ENCODE measurements at places on chromosomes 3 and 15.

GRCh38 chr3:64078966-64079365, 55.7 kb upstream of the PSMD6 start:
- DNase-seq: peak; percentile 3

GRCh38 chr15:43330780-43331087, 361 bp upstream of the LCMT2 start:
- DNase-seq: no peak

GRCh38 chr15:92669432-92669831, 13.9 kb upstream of the FAM174B start:
- DNase-seq: no peak

DNA sequence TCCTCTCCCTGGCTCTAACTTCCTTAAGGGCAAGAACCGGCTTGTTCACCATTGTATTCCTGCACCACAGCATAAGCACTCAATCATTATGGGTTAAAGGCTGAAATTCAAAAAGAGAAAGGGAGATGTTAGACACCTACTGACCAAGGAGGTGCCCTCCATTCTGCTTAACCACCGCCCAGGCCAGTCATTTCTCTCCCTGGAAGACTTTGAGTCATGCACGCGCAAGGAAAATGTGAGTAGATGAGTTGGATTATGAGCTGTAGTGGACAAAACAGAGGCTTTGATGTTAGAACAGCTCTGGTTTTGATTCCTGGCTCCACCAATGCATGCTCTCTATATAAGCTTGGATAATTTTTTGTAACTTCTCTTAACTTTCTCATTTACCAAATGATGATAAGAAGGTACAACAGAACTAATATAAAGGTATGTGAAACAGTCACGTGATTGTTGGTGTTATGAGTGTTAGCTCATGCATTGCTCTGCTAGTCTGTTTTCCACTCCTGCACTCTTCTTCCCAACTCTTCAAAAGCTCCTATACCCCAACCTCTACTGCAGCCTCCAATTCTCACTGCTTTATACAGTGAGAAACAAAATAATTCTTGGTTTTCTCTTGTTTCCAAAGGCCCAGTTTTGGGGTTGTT, 148.4 kb upstream of the ATP11B start:
- no peak for DNase-seq

- no peak for DNase-seq
Observed at GRCh38 chr15:65576664-65577063, 34.3 kb downstream of the INTS14 start.

DNA sequence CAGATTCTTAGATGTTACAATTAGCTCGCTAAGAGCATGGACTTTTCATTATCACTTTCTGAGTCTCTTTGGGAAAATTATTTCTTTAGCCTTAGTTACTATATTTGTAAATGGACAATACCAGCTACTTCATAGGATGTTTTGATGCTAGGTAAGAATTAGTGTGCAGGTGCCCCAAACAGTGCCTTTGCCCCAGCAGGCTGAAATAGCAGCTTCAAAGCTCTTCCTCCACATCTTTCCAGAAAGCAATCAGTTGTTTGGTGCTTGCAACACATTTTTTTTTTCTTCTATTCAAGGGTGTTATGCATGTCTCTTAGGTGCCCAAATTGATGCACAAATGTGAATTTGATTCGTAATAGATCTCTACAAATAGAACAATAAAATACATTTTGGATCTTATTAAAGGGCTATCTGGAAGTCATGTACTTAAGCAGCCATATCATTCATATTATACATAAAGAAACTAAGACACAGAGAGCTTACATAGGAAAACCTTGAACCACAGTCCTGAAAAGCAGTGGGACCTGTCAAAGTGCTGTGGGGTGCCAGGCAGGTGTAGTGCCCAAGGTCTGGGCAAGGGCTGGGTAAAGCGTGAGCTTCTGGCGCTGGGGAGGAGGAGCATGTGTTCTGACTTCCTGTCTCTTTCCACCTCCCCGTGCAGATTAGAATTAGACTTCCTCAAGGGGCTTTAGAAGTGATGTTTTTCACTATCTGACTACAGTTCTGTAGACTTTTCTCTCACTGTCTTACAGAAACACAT, 62.9 kb downstream of the FNDC3B start:
- no peak for DNase-seq

GRCh38 chr15:39188314-39188713, 392.6 kb upstream of the THBS1 start:
- no peak for DNase-seq

DNA sequence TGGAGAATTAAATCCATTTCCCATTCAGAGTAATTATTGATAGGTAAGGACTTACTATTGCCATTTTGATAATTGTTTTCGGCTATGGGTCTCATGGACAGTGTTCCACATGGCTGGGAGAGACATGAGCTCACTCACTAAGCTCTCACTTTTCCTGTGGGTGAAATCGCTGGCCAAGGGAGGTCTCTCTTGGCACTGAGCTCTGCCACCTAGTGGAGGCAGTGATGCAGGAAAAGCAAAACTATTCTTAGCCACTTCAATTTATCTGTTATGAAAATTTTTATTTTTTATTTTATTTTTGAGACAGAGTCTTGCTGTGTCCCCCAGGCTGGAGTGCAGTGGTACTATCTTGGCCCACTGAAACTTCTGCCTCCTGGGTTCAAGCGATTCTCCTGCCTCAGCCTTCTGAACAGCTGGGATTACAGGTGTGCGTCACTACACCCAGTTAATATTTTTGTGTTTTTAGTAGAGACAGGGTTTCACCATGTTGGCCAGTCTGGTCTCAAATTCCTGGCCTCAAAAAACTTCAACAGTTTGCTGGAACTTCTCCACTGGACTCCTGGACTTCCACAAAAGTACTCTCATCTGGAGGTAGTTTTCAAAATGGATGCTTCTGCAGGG, 4.7 kb upstream of the RNF13 start:
- DNase-seq: peak; percentile 38

DNA sequence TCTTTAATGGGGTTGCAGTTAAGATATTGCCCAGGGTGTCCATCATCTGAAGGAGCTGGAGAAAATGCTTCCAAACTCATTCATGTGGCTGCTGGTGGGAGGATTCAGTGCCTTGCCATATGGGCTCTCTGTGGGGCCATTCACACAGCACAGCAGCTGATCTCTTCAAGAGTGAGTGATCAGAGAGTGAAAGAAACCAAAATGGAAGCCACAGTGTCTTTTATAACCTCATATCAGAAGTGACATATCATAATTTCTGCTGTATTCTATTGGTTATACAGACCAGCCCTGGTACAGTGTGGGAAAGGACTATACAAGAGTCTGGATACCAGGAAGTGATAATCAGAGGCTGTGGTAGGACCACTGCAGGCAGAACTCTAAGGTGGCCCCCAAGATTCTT, 33.6 kb downstream of the HHLA2 start:
- DNase-seq: no peak

GRCh38 chr15:88738796-88739195, 64.4 kb upstream of the ACAN start:
- no peak for DNase-seq

GRCh38 chr3:102106416-102107097, 257.2 kb downstream of the NFKBIZ start:
- no peak for DNase-seq

GRCh38 chr3:15557511-15557946, 36.0 kb upstream of the COLQ start:
- peak; percentile 62 for DNase-seq

DNA sequence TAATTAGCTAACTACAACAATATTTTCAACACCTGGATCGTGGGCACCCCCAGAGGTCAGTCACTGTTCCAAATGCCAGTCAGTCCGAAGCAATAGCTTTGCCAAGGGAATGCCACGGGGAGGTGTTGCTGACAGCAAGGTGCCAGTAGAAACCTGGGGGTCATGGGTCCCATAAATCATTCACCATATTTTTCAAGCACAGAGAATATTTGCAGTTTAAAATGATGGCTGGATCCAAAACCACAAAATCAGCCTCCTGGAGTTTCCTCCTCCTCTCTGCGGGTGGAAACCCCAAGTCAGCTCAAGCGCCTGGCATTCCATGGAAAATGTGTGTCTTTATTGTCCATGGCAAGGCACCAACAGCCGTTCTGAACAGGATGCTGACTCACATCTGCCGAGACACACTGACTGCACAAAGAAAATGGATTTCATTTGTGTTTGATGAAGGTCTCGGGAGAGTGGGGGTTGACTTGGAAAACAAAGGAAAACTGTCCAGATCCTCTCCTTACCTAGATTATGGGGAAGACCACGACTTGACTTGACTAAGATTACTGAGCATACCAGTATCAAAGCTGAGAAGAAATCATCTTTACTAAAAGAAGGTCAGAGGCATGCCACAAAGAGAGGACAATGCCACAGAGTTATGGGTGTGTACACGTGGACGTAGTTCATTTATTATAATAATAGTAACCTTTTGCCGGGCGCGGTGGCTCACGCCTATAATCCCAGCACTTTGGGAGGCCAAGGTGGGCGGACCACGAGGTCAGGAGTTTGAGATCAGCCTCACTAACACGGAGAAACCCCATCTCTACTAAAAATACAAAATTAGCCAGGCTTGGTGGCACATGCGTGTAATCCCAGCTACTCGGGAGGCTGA, 26.4 kb downstream of the ANXA2 start:
- DNase-seq: peak; percentile 20

DNA sequence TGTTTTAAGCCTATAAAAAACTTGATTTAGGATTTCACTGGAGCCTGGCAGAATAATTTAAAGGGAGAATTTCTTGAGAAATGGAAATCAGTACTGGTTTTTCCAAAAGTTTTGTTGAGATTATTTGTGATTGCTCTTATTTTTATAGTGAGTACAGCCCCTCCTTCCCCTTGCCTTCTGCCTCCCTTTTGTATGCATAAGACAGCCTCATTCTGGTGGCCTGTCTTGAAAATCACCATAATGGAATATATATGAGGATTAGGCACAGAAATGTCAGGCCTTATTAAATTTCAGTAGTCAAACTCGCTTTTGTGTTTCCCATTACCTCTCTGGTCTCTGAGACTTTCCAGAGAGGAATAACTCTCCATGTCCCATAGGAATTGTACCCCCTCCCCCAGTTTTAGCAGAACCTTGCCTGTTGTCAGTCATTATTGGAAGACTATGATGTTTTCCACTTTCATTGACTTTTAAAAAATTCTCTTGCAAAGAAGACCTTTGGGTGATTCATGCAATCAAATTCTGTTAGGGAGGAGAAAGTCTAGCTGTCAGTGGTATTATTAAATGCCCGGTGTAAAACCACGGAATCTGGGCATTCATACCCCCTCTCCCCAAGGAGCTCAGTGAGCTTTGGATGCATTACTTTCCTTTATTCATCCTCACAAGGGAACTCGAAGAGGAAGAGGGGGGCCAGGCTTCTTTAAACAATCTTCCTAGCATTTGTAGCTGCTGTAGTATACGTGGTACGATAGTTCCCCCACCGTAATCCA, 171.6 kb upstream of the TSC22D2 start:
- no peak for DNase-seq

DNA sequence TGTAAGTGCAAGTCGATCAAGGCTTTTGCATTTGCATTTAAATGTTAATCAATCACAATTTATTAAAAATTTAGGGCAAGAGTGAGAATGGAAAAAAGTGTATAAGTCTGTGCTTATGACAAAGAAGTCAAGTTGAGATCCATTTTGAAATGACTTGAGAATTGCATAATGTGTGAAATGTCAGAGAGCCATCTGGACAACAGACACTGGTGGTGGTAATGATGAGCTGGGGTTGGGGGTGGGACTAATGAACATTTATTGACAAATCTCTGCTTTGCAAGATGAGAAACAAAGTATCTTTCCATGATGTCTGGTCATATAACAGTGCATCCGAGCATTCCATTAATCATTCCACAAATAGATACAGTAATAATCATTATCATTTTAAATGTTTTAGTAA, 89.4 kb upstream of the ZBTB20 start:
- no peak for DNase-seq

DNA sequence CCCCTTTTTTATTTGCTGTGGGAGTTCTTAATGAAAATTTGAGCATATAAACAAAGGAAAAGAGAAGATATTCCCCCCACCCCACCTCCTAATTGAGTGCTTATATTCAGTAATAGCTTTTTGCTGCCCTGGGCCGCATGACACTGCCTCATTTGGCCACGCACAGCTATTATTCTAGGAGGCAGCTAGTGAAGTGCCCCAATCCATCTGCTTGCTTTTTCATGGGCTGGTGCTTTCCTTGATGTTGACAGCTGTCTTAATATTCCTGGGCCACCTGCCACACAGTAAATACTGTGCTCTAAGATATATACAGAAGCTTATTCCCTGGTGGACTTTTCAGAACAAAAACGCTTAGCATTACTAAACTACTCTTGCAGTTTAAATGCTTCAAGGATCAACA, 3.8 kb upstream of the CRYBG3 start:
- DNase-seq: peak; percentile 80

DNA sequence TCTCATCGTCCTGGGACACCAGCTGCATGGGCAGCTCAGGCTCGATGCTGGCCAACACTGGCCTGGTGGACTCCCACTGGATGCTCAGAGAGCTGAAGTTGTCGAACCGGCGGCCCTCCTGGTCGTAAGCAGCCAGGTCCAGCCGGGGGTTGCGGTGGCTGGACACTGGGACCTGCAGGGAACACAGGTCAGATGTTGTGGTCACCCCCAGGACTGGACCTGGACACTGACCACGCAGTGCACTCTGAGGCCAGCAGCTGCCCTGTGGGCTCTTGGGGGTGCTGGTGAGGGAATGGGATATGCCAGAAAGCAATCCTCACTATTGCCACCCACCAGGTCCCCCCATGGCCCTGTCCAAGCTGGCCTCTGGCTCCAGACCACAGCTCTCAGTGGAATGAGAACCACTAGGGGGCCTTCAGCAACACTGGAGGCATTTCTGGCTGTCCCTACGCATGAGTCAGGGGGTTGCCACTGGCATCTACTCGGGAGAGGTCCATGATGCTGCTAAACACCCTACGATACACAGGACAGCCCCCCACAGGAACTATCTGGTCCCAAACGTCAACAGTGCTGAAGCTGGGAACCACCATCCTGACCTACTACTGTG, 66.1 kb downstream of the NUP210 start:
- no peak for DNase-seq

- DNase-seq: no peak
Observed at GRCh38 chr15:52191207-52191606, at the start of gene GNB5. GNB5 (minus strand) TSS chr15:52191392; CDS start chr15:52184676, 6,716 bp downstream.

DNA sequence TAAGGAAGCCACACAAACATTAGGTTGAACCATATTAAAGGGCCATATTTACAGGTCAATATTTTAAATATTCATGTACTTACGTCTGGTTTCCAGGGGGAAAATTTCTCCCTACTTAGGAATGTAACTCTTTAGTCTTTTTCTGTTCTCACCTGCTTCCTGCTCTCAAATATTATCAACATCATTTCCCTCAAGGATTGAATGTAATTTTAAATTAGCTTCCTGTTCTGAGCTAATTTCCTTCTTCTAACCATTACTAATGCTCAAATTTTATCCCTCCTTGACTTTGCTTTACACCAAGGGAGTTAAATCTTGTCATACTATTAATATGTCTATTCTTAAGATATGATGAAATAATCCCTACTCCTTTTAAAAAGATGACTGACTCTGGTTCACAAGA, 103.4 kb upstream of the UBP1 start:
- DNase-seq: no peak

- DNase-seq: no peak
Observed at GRCh38 chr3:184813357-184813756, 1.4 kb downstream of the VPS8 start.

- no peak for DNase-seq
Observed at GRCh38 chr3:30790150-30790549, 104.3 kb downstream of the GADL1 start.
